HL-60 (cell line): ENCODE measurements at places on chromosomes 5 and 9.

DNA sequence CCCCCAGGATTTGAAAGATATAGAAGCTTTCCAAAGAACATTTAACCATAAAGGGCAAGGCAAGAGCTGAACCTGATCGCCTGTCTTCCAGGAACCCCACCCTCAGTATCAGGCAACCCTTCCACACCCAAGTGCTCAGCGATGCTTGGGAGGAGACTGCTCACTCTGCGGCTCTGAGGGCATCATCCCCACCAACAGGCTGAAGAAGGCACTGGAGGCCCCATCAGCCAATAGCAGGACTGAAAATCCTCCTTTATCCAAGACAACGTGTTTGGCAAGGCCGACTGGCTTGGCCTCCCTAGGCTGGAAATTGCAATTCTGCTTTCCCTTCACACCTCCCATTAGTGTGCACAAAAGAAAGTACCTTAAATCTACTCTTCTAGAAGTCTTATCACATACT is 1.4 kb upstream of the PPP2CA start:
- DNase-seq, result no peak

GRCh38 chr5:73861313-73861988 is 235.5 kb downstream of the ARHGEF28 start:
- DNase-seq, result peak; percentile 1

DNA sequence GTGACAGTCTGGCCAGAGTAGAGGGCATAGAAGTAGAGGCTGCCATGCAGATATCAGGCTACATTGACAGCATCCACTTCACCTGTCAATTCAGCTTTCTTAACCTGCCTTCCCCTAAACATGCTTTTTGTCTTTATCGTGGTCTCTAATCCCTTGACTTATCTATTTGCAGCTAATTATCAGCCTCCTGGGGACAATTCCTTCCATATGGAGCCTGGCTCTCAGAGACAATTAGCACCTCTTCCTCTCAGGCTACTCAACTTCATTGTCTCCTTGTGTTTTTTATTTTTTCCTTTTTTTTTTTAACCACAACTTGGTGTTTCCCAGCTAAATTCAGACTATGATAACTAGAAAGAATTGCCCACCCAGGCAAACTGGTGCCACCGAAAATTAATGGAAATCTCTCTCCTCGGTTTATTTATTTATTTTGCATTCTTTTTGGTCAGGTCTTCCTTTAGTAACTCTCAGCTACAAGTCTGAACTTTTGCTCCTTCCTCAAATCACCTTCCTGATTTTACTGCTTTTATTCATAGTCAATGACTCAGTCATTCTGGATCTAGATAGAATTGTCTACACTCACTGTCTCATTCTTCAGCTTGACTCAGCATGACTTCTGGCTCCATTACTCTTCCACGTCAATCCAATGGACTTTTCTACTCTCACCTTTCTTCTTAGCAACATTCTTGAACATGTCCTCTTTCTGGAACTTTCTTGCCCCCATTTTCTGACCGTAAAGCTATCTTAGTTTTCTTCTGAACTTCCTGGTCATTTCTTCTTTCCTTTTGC is 63.0 kb upstream of the BASP1 start:
- DNase-seq, result no peak

- DNase-seq, result no peak
Measured at GRCh38 chr5:469752-470483, 26.9 kb downstream of the EXOC3 start.

DNA sequence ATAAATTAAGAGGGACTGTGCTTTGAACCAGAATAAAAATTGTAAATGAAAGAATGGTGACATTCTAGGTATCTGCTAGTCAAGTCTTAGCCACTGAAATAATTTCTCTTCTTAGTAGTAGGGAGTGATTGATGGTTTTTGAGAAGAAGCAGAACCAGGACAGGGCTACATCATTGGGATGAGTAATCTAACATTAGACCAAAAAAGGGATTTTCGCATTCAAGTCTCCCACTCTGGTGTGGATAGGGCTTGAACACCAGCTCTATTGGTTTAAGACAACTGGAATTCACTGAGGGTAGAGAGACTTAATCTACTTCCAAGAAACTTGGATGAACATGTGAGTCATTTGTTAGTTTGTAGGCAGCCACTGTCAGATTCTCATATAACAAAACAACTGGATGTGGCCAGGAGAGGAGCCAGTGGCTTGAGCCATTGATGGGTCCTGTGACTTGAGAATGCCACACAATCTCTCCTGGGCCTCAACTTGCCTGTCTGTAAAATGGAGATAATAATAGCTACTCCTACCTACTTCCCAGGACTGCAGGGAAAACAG is 16.6 kb downstream of the FAT2 start:
- no peak for DNase-seq

GRCh38 chr5:149235841-149236240 is 35.8 kb upstream of the AFAP1L1 start:
- no peak for DNase-seq

GRCh38 chr9:88991066-88992034 is at the start of gene S1PR3:
Gene S1PR3, plus strand, starts transcription at chr9:88991468. Its CDS starts 9,733 bp downstream, at chr9:89001201.
- peak; percentile 50 for DNase-seq

- DNase-seq, result no peak
Measured at GRCh38 chr9:126150411-126151030, 176.1 kb upstream of the MVB12B start.

DNA sequence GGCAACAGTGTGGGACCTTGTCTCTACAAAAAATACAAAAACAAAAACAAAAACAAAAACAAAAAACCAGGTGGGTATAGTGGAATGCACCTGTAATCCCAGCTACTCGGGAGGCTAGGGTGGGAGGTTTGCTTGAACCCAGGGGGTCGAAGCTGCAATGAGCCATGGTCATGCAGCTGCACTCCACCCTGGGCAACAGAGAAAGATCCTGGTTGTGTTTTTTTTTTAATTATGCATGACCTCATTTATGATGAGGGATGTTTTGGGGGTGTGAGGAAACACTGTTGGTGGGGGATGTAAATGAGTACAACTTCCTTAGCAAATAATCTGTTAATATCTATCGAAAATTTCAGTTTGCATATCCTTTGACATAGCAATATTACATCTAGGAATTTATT is 29.4 kb upstream of the UBE2D2 start:
- DNase-seq, result no peak

GRCh38 chr5:118354797-118355196 is 633.5 kb downstream of the DTWD2 start:
- DNase-seq, result no peak

DNA sequence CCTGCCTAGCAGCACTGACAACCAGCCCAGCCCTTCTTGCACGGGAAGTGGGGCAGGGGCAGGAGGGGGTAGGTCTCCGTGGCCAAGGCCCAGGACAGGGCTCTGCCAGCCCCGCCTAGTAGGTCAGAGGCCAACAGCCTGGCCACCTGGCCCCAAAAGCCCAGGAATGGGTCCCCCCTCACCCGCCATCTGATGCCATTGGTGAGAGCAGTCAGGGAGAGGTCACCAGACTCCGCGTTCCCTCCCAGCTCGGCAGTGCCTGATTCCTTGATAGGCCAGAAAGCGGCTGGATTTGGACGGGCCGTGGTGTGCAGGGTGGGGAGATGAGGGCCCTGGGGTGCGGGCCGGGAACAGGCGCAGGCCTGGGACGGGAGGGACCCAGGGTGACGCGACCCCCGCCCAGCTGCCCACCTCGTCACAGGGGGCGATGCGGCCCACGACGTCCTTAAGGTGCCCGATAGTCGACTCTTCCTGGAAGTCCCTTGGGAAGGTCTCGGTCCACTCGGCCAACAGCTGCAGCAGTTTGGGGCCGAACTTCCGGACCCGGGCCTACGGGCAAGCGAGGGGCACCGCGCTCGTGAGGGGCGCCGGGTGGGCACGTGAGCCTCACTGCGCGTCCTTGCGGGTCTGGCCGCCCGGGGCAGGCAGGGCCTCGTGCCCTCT is 64.5 kb upstream of the RNF130 start:
- no peak for DNase-seq

DNA sequence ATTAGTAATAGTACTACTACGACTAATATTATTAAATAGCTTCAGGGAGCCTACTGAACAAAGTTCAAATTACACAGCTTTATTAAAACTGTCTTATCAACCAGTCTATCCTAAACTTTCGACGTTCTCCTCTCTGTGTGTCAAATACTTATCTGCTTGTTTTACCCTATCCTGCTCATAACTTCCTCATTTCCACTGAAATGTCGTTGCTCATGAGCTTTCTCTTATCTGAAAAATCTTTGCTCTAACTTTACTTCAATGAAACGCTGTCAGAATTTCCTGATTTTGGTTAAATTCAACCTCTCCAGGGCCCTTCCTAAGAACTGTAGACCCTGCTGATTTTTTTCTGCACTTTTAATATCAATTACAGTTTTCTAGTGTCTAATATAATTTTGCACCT is 1431.0 kb upstream of the WWC1 start:
- DNase-seq, result no peak

DNA sequence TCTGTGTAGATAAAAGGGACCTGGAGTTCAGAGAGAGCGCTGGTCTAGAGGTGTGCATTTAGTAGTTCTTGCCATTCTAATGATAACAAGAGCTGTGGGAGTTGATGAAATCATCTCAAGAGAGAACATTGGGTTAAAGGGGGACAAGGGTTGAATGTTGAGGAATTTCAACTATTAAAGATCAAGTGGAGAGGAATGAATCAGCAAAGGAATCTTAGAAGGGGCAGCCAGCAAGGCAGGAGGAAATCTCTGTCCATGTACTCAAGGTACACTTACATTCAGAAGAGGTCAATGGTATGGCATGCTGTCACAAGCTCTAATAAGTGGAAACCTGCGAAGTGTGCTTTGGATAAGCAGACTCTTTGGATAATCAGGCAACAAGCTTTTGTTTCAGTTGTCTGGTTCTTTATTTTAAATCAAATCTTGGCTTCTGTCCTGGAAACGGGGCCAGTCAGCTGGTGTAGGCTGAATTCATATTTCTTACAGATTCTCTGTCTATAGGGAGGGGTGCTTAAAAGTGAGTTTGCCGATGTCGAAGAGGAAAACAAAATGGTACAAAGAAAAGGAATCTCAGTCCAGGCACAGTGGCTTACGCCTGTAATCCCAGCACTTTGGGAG is 320.5 kb upstream of the CD180 start:
- no peak for DNase-seq

- no peak for DNase-seq
Measured at GRCh38 chr9:89427621-89428221, 70.2 kb downstream of the SEMA4D start.

DNA sequence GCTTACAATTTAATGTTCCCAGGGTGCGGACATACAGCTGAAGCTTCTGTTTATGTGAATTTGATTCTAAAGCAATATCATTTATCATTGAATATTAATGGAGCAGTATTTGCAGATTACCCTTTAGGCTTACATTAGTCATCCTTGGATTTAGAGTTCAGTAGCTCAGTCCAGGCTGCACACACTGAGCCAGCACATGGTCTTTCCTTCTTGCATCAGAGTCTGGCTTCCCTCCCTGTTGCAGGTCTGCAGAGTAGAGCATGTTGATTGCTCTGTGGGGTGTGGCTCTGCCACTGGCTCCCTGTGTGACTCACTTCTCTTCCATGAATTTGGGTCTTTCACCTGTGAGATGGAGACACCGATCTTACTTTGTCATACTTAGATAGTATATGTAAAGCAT is 36.8 kb downstream of the NSG2 start:
- DNase-seq, result no peak

DNA sequence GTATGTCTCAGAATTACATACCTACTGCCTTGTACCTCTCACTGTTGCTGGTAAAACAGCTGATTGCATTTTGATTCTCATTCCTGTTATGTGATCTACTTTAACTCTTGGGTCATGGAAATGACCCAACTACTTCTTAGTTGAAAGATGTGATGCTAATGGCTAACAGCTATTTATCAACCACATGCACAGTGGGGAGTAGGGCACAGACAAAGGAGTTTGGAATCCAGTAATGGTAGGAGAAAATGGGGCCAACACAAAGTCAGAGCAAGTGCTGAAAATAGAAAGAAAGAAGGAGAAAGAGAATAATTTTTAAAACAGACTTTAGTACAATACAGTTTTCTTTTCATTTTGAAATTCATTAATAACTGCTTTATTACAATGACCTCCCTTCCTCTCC is 241.0 kb downstream of the PTPRD start:
- no peak for DNase-seq

DNA sequence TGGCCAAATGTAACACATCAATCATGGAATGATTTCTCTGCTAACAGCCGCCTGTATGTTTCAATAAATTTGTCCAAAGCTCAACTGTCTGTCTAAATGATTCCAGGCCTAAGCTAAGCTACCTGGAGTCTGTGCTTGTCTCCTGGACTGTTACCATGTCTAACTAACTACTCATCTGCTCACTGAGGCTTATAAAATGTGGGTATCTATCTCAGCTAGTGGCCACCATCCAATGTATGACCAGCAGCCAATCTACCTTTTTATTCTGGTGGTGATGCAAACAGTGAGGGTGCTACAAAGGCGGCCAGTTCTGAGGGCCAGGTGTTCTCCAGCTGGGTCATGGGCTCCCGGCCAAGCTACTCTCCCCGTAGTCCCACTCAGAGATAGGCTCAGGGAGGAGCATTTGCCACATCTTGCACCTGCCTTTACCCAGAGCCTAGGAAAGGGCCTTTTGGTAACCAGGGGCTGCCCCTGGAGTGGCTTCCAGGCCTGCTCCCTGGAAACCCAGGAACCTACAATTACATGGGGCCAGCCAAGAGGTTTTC is 59.1 kb downstream of the PFDN1 start:
- no peak for DNase-seq

GRCh38 chr5:179162351-179163235 is 102.4 kb downstream of the ZNF354C start:
- DNase-seq, result no peak

DNA sequence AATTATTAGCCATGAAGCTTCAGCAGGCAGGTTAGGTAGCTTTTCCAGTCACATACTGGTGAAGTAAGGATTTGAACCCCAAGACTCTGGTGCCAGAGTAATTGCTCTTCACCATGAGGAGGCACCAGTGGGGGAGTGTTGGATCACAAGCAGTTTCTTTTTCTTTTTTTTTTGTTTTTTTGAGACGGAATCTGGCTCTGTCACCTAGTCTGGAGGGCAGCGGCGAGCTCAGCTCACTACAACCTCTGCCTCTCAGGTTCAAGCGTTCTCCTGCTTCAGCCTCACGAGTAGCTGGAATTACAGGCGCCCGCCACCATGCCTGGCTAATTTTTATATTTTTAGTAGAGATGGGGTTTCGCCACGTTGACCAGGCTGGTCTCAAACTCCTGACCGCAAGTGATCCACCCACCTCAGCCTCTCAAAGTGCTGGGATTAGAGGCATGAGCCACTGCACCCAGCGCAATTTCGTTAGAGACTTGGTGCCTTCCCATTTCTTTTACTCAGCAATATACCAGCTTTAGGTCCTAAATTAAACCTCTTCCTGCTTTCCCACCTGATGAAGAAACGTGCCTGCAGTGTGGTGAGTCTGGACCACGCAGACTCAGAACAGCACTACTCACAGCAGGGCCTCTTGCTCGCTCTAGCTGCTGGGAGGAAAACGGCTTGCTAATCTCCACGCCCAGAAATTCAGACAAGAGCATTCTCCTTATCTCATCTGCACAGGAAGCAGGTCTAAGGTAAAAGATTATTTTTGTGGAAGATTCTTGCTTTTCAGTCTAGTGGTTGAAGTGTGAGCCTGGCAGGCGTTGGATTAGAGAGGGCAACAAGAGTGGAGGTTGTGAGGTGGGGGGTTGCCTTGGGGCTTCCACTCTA is at the start of gene S100Z:
S100Z (plus strand) TSS at position 596 of the 873 bp plus-strand sequence. CDS start 25,346 bp downstream, outside the sequence.
- no peak for DNase-seq
